ENCODE measurements at places on chromosomes 6 and 20.

DNA sequence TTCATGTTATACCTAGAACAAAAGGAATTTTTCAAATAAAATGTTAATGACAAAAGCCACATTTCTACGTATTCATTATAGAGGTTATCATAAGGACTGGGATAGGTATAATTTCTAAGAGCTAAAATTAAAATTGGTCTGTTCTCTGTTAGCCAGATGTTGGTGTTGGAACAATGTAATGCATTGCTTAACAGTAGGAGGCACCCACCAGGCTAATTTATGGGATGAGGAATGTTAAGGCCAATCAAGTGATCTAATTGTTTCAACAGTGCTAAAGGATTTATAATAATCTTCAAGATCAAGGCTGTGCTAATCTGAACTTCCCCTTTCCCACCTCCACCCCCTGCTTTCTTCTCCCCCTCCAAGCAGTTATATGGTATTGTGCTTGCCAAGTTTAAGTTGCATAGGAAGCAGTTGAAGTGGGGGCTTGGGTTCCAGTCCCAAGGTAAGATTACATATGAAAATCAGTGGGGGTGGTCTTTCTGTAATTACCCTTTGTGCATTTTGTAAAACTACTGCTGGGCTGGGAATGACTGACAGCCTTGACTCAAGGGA lies 89.2 kb upstream of the BACH2 start:
- DNase-seq: no peak

DNA sequence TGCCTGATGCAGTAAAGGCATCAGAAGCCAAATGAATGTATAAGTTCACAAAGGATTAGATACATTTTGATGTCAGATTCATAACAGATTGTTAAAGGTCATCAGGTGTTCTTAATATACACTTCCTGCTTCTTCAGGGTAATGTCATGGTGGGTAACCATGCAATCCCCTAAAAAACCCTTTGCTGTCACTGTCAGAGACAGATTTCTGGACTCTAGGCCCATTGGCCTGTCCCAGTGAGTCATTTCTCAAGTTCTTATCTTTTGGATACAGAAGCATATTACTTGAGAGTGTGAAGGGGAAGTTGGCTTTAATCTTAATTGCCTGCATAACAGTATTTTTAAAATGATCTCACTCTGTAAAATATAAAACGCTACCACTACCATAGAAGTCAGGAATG lies 895.6 kb upstream of the MAP3K7 start:
- no peak for DNase-seq

GRCh38 chr6:128554302-128554701 lies 33.9 kb upstream of the PTPRK start:
- no peak for DNase-seq

GRCh38 chr6:166194914-166195859 lies 27.5 kb upstream of the TBXT start:
- no peak for DNase-seq

DNA sequence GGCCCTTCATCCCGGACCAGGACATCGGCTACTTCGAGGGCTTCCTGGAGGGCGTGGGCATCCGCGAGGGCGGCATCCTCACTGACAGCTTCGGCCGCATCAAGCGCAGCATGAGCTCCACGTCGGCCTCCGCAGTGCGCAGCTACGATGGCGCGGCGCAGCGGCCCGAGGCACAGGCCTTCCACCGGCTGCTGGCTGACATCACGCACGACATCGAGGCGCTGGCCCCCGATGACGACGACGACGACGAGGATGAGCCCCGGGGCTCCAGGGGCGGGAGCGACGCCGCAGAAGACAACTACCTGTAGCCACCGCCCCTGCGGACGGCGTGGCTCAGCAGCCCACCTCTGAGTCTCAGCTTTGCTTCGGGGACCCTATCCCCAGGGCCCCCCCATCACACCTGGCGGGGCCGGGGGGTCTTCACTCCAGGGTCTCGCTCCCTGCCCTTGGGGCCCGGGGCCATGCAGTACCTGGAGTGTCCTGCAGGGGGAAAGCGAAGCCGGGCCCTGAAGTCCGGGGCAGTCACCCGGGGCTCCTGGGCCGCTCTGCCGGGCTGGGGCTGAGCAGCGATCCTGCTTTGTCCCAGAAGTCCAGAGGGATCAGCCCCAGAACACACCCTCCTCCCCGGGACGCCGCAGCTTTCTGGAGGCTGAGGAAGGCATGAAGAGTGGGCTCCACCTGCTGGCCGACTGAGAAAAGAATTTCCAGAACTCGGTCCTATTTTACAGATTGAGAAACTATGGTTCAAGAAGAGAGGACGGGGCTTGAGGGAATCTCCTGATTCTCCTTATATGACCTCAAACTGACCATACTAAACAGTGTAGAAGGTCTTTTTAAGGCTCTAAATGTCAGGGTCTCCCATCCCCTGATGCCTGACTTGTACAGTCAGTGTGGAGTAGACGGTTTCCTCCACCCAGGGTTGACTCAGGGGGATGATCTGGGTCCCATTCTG lies 20.8 kb upstream of the HCK start:
- peak; percentile 52 for DNase-seq

- no peak for DNase-seq
These were observed 18.4 kb downstream of the SERAC1 start for GRCh38 chr6:158149641-158150040.

DNA sequence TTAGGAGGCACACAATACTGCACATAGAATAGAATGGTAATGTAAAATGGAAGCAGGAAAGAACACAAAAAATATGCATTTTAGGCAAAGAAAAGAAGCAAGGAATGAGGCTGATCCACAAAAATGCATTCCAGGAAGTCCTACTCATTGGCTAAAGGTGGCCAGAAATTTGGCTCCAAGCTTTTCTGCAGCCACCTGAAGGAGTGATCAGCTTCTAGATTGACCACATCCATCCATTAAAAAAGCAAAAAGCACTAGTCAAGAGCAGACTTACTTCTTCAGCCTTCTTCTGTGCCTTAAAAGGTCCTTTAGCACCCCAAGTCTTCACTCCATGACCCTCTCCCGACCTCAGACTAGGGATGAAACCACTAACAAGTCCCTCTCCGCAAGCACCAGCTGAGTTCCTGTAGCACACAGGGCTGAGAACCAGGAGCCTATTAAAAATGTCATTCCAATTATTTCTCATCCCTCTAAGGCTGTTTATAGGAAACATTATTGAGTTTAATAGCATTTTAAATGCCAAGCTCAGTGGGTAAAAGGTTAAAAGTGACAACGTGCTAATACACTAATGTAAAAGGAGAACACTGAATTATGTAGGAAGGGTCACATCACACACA lies 36.5 kb downstream of the TRAM2 start:
- no peak for DNase-seq

DNA sequence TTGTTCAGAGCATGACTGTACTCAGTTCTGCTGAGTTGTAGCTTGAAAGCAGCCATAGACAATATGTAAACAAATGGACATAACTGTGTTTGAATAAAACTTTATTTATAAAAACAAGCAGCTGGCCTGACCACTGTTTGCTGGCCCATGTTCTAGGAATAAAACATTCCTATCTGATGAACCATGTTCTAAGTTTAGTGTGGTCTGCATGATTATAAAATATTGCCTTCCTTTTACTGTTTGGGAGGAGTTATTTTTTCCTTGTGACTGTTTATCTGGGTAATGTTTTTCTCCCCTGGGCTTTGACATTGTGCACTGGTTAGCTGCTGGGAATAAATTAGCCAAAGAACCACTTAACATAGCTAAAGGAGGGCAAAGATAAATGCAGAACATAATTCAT lies 55.1 kb downstream of the CDS2 start:
- DNase-seq: no peak

- no peak for DNase-seq
These were observed 25.5 kb upstream of the HELZ2 start for GRCh38 chr20:63599396-63600050.

DNA sequence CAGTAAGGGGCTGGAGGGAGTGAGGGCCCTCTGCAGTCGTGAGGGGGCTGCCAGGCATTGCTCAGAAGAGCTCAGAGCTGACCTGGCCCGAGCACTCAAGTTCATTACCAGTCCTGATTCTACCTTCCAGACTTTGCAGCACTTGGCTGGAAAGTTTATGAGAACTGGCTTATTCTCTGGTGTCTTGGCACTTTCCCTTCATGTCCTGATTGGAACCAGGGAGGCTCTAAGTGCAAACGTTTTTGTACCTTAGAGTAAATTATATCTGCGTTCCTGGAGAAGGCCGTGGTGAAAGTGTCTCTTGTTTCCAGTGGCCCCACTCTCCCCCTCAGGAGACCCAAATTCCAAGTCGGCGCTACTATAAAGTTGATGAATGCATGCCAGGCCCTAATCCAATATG lies 402.3 kb downstream of the CDC5L start:
- no peak for DNase-seq

DNA sequence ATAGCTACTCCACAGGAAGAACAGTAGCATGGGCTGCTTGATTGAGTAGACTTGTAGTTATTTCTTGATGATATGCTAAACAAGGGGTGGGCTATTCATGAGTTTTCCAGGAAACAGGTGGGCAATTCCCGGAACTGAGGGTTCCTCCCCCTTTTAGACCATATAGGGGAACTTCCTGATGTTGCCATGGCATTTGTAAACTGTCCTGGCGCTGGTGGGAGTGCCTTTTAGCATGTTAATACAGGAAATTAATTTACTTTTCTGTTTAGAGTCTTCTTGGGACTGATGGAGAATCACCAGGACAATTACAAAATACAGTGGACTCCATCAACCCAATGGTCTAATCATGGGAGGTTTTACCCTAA lies 22.7 kb downstream of the CYP24A1 start:
- DNase-seq: no peak

GRCh38 chr20:1883986-1884385 lies 11.2 kb upstream of the SIRPA start:
- DNase-seq: no peak

DNA sequence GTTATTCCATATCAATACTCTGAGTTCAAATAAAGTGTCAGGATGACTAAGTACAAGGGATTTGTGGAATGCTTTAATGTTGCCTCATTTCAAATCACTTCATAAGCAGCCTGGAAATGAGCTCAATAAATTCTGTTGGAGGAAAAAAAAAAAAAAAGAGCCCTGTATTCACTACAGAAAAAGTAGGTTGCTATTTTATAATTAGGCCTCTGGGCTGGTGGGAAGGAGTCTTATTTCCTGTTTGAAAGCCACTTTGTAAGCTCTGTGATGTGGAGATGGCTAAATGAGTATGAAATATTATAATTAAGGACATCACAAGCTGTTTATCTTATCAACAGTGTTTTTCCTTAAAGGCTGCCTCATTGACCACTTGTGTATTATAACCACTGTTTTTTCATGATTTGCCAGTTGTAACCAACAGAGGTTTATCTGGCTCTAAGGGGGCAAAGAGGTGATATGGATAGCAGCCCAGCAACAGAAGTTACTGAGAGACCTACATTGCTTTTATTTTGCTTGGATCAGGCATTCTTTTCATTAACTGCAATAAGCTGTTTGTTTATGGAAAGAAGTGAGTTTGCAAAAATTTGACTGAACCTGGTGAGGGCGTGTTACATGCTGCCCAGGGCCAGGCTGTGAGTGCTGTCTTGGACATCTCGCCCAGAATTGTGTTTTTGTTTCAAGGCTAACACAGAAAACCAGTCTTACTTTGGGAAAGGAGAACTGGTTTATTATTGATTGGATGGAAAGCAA lies 563.3 kb upstream of the MAP3K7 start:
- DNase-seq: no peak

DNA sequence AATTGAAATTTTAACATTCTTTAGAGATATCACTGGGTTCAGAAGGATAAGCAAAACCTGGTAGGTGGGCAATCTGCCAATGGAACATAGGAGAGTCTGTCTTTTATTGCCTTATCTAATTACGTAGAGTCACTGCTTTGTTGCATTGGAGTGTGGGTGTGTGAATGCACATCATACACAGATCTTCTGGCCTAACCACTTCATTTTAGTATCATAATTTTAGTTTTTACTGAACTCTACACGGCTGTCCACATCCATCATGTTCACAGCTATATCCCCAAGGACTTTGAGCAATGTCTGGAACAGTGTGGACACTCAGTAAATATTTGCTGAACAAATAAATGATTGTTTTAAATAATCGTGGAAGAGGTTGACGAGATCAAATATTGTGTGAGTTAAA lies 104.6 kb upstream of the AKIRIN2 start:
- DNase-seq: peak; percentile 91

DNA sequence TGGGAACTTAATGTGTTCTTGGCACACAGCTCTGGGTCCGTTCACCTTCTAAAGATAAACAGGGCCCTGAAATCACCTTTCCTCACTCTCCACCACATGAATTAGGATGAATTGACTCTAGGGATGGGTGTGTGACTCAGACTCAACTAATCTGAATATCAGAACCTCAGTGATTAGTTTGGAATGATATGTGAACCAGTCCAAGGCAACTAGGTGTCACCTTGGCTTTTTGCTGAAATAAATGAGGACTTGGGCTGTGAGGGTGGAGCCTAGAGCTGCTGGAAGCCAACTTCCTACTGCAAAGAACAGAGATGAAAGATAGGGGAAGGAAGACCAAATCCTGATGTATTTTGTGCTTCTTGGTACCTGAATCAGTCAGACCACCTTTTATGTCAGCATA lies 132.0 kb upstream of the RNF24 start:
- DNase-seq: no peak

GRCh38 chr6:36127462-36128016 lies 2.8 kb upstream of the MAPK13 start:
- no peak for DNase-seq

- DNase-seq: no peak
These were observed 3.2 kb upstream of the PLEKHG1 start for GRCh38 chr6:150596439-150596838.

DNA sequence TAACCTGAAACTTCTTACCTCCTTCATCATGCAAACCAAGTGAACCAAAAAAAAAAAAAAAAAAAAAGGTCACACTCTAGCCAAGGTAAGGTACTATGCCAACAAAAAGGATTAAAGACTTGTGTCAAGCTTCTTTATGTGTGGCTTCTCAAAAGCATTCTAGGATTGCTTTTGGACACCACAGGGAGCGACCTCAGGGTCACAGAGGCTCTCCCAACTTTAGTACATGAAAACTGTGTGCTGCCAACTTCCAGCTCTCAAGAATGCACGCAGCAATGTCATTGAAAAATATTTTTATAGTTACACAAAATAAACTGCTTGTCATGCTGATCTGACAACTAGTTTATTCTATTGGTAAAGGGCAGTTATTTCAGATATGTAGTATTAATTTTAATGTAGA lies 243.8 kb downstream of the PLCB1 start:
- no peak for DNase-seq

DNA sequence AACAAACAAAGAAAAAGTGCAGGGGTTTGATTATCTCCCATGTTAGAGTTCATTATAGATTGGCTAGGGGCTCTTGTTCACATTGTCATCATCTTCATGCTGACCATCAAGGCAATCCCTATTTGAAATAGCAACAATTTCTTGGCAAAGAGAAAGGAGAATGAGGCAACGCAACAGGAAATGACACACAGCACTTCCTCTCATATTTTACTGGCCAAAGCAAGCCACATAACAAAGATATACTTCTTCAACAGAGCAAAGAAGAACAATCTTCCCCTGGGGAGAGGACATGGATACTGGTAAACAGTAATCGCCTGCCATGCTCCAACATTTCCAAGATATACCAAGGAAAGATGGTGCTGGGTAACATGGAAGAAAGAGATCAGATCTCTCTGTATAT lies 29.8 kb downstream of the EPM2A start:
- no peak for DNase-seq

GRCh38 chr6:137297887-137298286 lies 78.7 kb upstream of the IFNGR1 start:
- DNase-seq: no peak

GRCh38 chr6:51619042-51619799 lies 468.2 kb downstream of the PKHD1 start:
- no peak for DNase-seq

- no peak for DNase-seq
These were observed 258.4 kb upstream of the MARCKS start for GRCh38 chr6:113598786-113599185.

GRCh38 chr6:14212020-14212419 lies 94.4 kb downstream of the CD83 start:
- DNase-seq: no peak
